ENCODE measurements at places on chromosomes 16 and 17. TPM values are rescaled to one million over a fixed set of nuclear protein-coding genes. Genes with fewer than 3 reads are reported as not detected.

DYNLL2 gene
- total RNA-seq: 26.8 TPM

DNA sequence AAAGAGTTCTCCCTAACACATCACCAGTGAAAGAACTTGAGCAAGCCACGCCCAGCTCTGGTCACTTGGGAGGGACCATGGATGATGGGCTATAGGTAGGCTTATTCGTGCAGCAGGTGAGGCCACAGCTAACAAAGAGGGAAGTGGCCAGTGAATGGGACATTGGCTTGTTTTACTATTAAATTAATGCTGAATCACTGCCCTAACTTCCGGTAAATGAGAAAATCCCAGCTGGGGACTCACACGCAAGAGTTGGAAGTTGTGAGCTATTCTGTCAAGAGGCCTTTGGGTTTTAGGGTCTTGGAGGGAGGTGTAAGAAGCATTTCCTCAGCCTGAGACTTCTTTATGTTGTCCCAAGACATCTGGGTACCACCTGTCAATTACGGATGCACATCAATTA is 315.3 kb downstream of the XYLT1 start:
- no peak for DNase-seq

KRT10 gene
- total RNA-seq: 35.5 TPM

- no peak for DNase-seq
Measured at GRCh38 chr16:48335961-48336360, 49.3 kb downstream of the SIAH1 start.

KRTAP9-8 gene
- not detected for total RNA-seq

- DNase-seq: no peak
Measured at GRCh38 chr16:85329059-85329812, 217.0 kb upstream of the CIBAR2 start.

CCL23 gene
- not detected for total RNA-seq

DNA sequence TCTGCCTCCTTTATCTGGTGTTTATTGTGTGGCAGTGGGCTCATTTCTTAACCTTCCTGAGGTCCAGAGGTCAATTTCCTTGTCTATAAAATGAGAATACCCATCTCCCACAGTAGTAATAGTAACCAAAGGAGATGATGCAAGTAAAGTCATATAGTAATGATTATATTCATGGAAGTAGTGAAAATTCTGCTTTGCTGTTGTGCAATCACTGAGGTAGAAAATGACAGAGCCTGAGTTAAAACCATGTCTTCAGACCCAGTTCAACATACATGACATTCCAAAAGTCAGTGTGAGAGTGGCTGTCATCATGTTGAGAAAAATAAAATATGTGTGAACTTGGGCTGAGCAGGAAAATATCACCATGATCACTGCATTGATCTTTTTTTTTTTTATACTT is 864 bp upstream of the UMOD start:
- no peak for DNase-seq

DNA sequence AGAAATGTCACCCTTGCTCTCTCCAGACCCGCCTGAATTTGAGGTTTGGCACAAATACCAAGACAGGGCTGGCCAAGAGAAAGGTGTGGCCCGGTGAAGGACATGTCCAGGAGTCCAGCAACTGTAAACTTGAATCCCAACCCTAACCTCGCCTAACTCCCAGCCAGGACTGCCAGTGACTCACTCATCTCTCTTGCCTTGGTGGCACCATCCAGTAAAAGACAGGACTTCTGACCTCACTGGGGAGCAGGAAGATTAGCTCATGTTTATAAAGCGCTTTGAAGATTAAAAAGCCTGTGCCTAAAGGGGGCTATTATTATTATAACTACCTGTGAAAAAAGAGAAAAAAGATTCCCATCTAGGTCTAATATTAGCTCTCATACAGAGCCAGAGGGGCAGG is 335.3 kb downstream of the SOX9 start:
- no peak for DNase-seq

C16orf92 gene
- not detected for total RNA-seq

- peak; percentile 89 for DNase-seq
Measured at GRCh38 chr16:27449434-27450195, 47.6 kb downstream of the IL21R start.

DNA sequence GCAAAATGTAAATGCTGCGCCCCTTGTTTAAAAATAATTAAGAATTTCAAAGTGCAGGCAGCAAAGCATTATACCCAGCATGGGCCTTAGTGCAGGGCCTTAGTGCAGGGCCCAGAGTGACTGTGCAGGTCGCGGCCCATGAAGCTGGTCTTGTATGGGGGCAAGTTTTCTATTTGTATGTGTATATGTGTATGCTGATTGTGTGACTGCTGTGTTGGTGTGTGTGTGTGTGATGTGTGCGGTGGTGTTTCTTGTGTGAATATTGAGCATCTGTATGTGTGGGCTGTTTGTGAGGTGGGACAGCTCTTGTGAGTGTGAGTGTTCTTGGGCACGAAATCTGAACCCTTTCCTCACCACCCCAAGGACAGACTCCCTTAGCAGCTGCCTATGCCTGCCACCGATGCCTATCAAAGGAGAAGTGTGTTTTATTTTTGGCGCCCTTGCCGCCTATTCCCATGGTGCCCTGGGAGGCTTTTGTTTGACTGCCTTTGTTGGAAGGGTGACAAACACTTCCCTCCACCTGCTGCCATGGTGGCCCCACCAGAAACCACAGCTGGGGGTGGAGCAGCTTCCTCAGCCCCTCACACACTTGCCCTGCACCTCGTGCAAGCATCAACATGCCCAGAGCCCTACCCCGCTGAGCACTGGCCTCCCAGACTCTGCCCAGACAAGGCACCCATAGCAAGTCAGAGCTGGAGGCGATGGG is 18.0 kb downstream of the CCR7 start:
- peak; percentile 80 for DNase-seq

ENPP7 gene
- 0.10 TPM for total RNA-seq

All from activated CD4-positive, alpha-beta memory T cell treated with anti-CD3 and anti-CD28 coated beads for 36 hours (primary cell).